ENCODE measurements at places on chromosomes 12 and 14.

- DNase-seq: no peak
Measured at GRCh38 chr14:40847480-40847879, 759.2 kb upstream of the LRFN5 start.

GRCh38 chr14:84129007-84129406, 1400.9 kb upstream of the FLRT2 start:
- peak; percentile 85 for DNase-seq

DNA sequence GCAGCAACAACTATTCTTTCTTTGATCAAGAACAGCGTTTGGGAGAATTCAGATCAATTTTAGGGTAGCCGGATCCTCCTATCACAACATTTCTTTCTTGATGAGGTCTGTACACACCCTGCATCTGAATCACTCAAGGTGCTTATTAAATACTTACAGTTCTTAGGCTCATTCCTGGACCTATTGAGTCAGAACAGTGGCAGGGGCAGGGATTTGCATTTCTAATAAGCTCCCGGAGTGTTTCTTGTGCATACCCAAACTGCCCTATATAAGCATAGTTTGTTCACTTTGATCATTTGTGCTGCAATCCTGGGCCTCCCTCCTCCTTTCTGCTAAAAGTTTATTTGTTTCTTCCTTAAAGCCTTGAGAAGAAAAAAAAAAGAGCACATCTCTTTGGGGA, 80.5 kb upstream of the RPH3A start:
- DNase-seq: no peak

GRCh38 chr12:48454667-48455066, 17.7 kb upstream of the ANP32D start:
- DNase-seq: peak; percentile 33

GRCh38 chr14:24700511-24700910, 66.5 kb upstream of the GZMB start:
- DNase-seq: no peak

- no peak for DNase-seq
Measured at GRCh38 chr12:23493672-23494071, 455.8 kb downstream of the SOX5 start.

DNA sequence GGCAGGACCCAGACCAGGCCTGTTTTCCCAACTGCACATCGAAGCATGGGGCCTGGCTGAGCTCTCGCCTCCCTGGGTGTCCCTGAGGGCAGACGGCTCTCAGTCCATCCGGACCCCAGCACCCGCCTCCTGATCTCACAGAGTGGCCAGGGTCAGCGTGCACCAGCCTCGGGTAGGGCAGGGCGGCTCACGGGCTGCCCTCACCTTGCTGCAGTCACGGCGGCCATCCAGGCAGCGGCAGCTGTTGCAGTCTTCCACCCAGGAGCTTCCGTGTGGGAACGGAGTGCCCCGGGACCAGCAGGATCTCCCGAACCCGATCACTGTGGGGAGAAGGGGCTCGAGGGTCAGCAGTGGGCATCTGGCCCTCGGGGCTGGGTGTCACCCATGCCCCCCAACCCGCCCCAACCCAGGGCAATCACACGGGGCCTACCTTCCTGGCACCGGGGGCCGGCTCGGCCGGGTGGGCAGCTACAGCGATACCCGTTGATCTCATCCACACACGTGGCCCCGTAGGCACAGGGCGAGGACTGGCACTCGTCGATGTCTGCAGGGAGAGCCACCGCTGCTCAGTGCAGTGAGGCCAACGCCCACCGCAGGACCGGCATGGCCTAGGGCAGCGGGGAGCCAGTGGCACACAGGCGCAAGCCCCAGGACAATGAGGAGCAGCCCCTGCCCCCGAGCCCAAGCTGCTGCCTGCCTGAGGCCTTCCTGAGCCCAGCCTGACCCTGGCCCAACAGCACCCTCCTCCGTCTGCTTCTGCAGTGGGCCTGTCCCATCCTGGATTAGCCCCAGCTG, 22.2 kb downstream of the JAG2 start:
- DNase-seq: no peak

DNA sequence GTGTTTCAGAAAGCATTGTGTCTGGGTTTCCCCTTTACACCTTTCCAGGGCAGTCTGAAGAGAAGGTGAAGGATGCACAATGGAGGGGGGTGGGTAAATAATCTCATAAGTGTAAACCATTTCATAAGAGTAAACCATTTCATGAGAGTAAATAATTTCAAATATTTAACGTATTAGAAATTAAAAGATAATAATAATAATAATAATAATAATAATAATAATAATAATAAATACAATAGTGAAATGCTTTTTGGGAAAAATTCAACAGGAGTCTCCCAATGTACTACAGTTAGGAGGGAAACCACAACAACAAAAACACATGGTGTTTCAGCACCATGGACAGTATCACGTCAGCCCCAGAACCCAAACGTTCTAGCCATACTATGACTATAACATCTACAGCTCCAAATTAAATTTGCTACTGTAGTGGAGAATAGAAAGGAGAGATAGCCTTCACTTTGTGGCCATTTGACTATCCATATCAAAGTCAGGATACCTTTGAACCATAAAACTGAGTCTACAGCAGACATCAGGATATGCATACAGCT, 691.8 kb downstream of the BCL11B start:
- peak; percentile 18 for DNase-seq

- no peak for DNase-seq
Measured at GRCh38 chr12:31477687-31478086, 113.2 kb downstream of the DENND5B start.

DNA sequence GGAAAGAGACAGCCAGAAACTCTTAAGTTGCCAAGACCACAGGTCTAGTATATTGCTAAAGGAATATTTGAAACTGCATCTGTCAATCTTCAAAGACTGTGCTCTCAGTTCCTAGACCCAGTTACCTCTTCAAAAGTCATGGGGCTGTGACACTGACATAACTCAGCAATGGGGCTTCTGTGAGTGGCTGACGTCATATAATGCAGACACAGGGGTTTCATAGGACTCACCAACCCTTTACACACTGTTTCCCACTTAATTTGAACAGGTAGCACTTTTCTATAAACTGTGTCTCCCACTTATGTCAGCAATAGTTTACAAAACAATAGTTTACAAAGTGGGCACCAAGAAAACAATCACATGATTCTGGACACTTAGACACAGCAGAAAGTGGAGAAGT, 158.4 kb downstream of the GALC start:
- no peak for DNase-seq

Data from KBM-7 (cell line).